ENCODE measurements at places on chromosomes 2 and 18.
A peak's percentile ranks its signal among the peaks of the same experiment; 100 is the strongest.

GRCh38 chr2:85401844-85402243 is 8.3 kb downstream of the CAPG start:
- no peak for DNase-seq

DNA sequence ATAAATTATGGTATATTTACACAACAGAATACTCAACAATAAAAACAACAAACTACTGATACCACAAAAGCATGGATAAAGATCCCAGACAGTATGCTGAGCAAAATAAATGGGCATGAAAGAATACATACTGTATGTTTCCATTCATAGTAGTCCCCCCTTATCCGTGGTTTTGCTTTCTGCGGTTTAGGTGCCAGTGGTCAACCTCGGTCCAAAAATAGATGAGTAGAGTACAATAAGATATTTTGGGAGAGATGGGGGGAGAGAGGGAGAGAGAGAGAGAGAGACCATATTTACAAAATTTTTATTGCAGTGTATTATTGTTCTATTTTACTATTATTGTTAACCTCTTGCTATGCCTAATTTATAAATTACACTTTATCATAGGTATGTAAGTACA is 21.0 kb upstream of the TGFA start:
- DNase-seq = no peak

- no peak for DNase-seq
Measured at GRCh38 chr2:33512112-33512511, 35.7 kb downstream of the RASGRP3 start.

DNA sequence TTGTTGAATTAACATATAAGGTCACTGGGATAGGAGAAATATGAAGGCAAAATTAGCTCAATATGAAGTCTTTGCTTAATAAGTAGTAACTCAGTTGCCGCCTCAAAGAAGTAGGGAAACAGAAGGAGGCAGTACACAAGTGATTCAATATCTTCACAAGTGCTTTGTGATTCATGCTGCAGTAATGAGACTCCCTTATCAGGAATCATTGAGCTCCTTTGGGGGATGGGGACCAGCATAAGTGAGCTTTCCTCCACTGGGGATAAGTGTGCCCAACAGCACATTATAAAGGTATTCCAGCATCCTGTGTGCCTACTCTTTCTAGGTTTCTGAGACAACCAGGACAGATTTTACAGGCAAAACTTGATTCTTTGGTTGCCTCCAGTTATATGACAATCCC is 323.4 kb upstream of the UBE2E3 start:
- DNase-seq = no peak

- DNase-seq = no peak
Measured at GRCh38 chr18:50158866-50159653, 35.9 kb downstream of the MYO5B start.

GRCh38 chr2:237951878-237952277 is 14.9 kb upstream of the UBE2F start:
- no peak for DNase-seq

- DNase-seq = peak; percentile 92
Measured at GRCh38 chr2:134917888-134918525, 615 bp upstream of the CCNT2 start.

GRCh38 chr2:68103030-68103708 is 40.4 kb upstream of the C1D start:
- no peak for DNase-seq

GRCh38 chr2:25405611-25406295 is 64.0 kb upstream of the DNMT3A start:
- no peak for DNase-seq

- no peak for DNase-seq
Measured at GRCh38 chr2:170155022-170155722, 22.8 kb upstream of the MYO3B start.

- no peak for DNase-seq
Measured at GRCh38 chr18:33440060-33441043, at the start of gene CCDC178. TSS of gene CCDC178 (minus strand) at chr18:33440721. CDS start at chr18:33412088, 28,633 bp downstream.

- no peak for DNase-seq
Measured at GRCh38 chr2:127508023-127508630, 18.2 kb downstream of the IWS1 start.

- DNase-seq = no peak
Measured at GRCh38 chr18:13797157-13797611, 26.8 kb upstream of the MC5R start.

DNA sequence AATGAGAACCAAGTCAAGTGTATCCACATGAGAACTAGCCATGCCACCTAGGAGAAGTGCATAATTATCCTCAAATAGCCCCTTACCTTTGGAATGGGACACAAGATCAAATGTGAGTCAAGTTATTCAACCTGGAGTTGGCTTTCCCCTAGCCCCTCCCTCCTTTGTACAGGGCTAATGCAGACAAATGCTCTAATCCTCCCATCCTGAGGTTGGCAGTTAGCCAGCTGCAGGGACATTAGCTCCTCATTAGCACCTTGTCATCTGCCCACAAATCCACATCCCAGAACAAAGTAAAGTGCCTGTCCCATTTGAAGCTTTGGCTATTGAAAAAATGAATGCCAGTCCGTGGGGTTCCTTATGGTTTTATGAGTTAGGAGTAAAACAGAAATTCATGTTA is 294.1 kb upstream of the FANCL start:
- no peak for DNase-seq

GRCh38 chr18:80120932-80121331 is 11.9 kb downstream of the ADNP2 start:
- no peak for DNase-seq

DNA sequence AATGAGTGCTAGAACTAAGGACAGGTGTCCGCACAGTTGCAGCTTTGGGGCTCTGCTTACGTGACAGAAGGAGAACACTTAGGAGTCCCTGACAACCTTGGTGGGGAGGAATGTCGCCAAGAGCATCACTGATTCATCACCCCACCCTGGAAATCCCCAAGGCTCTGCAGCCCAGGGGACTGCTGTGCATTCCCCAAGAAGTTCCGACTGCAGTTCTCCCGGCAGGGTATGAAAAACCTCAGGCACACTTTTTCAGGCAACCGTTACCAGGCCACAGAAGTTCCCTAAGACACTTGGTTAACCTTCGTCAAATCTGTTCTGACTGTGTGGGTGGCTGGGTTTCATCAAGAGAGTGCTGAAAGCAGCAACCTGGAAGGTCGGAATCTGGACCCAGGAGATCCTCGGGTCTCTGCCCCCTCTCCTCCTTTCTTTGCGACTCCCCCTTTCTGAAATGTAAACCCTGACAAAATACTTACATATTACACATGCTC is 192.1 kb upstream of the CXCR4 start:
- DNase-seq = no peak

DNA sequence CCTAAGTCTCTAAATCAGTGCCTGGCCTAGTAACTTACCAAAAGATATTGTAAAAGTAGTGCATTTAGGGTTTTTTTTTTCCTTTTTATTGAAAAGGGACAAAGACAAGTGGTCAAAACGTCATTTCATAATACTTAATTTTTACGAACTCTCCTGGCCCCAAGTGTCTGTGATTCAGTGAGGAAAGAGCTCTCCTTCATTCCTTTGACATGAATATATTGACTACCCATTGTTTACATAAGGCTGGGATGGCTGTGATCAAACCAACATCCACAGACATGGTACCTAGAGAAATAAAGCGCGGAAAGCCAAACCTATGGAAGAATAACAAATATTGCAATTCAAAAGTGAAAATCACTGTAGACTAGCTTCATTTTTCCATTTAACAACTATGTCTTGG is 198.4 kb downstream of the BABAM2 start:
- no peak for DNase-seq

DNA sequence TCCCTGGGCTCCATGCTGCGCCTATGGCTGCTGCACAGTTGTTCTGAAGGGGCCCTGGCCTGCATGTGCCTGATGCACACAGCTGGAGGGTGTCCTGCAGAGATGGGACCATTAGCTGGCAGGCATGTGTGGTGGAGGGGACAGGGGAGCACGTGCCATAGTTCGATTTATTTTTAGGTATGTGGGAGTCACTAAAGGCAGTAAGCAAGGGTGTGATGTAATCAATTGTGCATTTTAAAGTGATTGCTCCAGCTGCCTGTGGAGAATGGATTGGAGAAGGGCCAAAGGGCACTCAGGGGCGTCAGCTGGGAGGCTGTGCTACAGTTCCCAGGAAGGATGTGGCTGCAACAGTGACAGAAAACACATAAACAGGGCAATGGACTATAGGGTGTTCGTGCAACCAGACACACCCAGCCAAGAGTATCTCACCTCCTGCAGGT is 205.1 kb downstream of the ARL4C start:
- peak; percentile 77 for DNase-seq

DNA sequence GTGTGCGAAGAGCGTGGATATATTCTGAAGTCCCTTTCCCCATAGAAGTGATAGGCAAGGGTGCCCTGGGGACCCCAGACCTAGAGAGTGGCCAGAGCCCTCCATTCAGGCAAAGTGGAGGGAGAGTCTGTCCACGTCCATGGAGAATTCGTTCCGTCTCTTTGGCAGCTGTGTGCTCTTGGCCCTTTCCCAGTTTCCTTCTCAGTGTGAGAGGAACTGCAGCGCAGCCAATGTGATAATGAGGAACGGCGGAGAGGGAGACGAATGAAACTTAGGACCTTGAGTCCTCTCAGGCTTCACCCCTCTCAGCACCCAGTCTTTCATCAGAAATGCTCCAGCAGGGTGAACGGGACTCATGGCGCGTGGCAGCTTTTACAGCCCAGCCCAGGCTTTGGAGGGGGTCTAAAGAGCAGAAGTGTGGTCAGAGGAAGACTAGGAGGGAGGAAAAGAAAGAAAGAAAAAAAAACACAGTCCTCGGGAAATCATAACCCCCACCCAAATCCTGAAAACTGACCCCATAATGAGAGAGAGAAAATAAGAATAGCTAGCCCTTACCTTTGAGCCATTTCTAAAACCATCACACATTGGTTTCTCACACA is 95.0 kb upstream of the RIOK3 start:
- DNase-seq = no peak

DNA sequence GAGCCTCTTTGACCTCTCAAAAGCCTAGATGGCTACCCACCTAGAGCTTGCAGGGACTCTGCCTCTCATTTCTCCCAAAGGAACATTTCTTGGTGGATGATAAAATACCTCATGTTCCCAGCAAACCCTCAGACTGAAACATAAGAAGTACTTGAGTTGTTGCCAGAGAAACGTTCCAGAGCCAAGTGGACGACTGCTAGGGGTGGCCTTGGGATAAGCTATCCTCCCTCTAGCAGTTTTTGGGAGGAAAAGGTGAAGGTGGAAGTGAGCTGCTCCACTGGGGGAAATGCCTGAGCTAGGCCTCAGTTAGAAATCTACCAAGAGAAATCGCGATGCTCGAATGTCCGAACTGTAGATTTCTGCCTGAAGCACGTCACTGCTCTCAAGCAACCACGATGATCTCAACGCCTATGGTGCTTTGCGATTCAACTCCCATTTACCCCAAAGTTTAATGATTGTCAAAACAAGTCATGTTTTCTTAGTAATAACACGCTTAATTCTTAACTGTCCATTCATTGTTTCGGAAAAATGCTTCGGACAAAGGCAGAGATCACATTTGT is 91.5 kb downstream of the CCBE1 start:
- DNase-seq = no peak

DNA sequence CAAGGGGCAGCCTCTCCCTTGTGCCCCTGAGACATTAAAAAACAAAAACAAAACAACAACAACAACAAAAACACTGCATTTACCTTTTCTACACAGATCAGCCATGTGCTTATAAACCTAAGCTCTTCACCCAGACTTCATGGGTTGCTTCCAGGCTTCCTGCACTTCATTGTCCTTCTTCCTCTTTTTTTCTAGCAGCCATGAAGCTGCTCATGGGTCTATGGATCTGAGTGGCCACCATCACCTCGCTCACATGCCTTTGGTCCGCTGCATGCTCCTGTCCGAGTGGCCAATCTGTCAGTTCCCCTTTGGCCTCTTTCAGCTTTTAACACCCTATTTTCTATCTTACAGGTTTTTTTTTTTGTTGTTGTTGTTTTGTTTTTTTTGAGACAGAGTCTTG is 9.0 kb upstream of the TET3 start:
- no peak for DNase-seq

DNA sequence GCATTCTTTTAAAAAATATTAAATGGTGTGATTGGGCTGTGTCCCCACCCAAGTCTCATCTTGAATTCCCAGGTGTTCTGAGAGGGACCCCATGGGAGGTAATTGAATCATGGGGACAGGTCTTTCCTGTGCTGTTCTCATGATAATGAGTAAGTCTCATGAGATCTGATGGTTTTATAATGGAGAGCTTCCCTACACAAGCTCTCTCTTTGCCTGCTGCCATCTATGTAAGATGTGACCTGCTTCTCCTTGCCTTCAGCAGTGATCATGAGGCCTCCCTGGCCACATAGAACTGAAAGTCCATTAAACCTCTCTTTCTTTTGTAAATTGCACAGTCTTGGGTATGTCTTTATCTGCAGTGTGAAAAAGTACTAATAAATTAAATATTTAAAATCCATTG is 10.3 kb downstream of the PPM1B start:
- DNase-seq = no peak

GRCh38 chr18:23855721-23856120 is 158.8 kb upstream of the TTC39C start:
- DNase-seq = no peak

- DNase-seq = no peak
Measured at GRCh38 chr2:202049840-202050239, 16.2 kb downstream of the FZD7 start.

- no peak for DNase-seq
Measured at GRCh38 chr2:229712136-229712535, 2.2 kb downstream of the DNER start.

DNA sequence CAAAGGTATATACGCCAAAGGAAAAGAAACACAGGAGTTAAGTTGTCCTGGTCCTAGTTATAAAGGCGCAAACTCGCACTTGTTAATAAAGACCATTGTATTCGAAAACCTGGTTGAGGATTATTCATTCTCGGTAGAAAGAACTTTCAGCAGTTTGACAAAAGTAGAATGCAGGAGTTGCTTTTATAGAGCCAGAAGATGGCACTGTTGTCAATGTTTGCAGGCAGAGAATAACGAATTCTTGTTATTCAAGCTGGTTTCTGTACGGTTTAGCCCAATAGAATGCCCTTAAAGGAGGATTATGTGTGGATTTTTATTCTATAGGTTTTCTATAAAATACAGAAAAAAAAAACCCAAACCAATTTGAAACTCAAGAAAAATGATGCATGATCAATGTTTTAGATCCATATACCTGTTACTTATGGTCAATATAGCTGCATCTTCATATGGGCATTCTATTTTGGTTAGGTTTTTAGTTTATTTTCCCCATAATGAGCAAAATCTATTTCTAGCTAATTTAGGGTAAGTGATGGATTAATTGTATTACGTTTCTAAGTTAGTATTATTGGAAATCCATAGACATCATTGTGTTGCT is 510.3 kb downstream of the PLCL1 start:
- peak; percentile 45 for DNase-seq

DNA sequence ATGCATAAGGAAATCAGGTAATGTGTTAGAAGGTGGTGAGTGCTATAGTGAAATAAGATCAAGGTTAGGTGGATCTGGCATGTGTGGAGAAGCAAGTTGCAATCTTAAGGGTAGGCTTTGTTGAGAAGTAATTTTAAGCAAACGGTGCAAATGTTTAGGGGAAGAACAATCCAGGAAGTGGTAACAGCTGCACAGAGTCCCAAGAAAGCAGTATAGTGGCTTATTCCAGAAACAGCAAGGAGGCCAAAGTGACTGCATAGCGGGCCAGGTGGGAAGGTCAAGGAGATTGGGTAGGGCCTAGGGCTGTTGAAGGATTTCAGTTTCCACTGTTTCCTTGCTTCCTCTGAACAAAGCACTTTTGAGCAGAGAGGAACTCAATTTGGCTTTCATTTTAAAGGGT is 30.0 kb upstream of the RAB1A start:
- DNase-seq = no peak

All from CD4-positive, alpha-beta memory T cell (primary cell).